ENCODE measurements at places on chromosomes 1 and 21.

GRCh38 chr1:23023174-23023845 is 4.0 kb downstream of the KDM1A start:
- no peak for DNase-seq

GRCh38 chr1:169964206-169964605 is 70.5 kb upstream of the SCYL3 start:
- DNase-seq = no peak

- DNase-seq = no peak
Observed at GRCh38 chr1:48069662-48070395, 72.6 kb upstream of the TRABD2B start.

DNA sequence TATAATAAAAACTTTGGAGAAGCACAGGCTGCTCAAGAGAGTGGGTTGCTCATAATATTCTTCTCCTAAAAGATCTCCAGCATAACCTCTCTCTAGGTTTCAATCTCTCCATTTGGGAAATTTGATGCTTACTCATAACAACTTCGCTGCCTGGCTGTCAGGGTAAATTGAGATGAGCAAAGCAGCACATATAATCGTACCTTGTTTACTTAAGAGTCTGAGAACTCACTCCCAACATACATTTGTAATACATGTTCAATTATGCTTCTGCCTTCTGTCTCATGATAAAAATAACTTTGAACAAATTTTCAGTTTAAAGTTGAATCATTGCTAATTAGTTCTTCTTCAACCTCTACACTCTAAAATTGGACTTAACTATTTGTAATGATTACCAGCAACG is 68.9 kb downstream of the DUSP10 start:
- DNase-seq = no peak

DNA sequence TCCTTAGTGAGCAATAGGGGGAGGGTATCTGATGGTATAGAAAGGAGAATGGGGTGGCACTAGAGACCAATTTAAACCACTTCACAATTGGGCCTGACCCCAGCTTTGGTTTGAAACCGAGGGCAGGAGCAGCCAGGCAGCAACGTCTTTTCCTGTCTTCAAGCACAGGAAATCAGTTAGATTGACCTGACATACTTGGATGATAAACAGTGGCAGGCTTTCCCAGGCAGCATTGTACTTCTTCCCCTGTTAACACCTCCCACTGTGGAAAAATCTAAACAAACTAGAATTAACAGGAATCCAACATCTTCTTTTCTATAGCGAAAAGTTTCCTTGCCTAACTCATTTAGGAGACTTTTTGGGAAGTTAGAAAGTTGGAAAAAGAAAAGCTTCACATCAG is 40.6 kb downstream of the SELL start:
- no peak for DNase-seq

DNA sequence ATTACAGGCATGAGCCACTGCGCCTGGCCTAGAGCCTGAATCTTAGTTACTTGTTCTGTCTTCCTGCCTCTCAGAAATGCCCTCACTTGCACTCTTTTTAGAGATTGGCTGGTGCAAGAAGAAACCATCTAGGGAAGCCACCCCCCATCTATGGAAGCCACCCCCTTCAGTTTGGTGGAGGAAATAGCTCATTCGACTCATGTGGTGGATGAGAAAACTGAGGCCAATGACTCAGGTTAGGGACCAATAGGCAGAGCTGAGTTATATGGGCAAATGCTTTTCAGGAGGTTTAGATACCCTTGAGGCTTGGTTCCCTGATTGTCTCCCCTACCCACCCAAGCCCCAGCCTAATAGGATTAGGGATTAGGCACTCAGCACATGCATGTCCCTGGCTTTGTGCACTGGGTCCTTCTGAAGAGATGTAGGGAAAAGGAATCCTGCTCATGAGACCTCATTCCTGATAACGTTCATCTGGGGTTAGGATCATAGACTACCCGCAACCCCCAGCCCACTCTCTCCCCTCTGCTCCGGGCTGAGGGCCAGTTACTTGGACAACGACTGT is 77.1 kb downstream of the PAX7 start:
- DNase-seq = no peak

DNA sequence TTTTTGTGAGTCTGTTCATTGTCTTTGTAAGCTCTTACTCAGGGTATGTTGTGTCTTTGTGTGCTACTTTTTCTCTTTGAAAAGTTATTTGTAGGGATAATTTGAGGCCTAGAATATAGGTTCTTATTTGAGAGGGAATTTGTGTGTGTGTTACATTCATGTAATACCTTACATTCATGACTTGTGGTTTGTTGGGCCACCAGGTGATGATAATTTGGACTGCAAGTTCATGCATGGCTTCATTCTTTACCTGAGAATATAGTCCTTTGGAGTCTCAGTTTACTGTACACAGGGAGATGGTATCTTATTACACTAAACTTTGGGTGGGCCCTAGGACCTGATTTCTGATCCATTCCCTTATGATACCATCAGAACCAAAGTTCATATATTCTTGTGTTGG is 51.8 kb upstream of the FASLG start:
- no peak for DNase-seq

DNA sequence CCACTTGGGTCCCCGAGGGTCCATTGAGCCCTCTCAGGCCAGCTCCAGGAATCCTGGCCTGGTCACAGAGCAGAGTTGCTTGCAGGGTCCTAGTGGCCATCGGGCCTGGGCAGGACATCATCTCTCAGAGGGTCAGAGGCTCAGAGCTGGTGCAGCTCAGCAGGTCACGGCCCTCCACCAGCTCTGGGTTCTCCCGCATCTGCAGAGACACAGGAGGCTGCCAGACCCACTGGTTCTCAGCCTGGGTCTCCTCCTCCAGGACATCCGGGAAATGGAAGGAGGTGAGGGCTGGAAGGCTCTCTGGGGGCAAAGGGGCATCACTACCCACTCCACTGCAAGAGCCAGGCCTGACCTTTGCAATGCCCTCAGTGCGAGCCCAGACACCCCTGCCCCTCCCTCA is 6.5 kb downstream of the TMEM54 start:
- DNase-seq = no peak

GRCh38 chr21:44757731-44758130 is 43.9 kb downstream of the UBE2G2 start:
- no peak for DNase-seq

GRCh38 chr1:108082001-108082400 is 117.0 kb upstream of the VAV3 start:
- no peak for DNase-seq

- no peak for DNase-seq
Observed at GRCh38 chr1:27380766-27381733, 2.1 kb downstream of the CD164L2 start.

- peak; percentile 7 for DNase-seq
Observed at GRCh38 chr1:207579436-207579799, 65.5 kb upstream of the CR1L start.

DNA sequence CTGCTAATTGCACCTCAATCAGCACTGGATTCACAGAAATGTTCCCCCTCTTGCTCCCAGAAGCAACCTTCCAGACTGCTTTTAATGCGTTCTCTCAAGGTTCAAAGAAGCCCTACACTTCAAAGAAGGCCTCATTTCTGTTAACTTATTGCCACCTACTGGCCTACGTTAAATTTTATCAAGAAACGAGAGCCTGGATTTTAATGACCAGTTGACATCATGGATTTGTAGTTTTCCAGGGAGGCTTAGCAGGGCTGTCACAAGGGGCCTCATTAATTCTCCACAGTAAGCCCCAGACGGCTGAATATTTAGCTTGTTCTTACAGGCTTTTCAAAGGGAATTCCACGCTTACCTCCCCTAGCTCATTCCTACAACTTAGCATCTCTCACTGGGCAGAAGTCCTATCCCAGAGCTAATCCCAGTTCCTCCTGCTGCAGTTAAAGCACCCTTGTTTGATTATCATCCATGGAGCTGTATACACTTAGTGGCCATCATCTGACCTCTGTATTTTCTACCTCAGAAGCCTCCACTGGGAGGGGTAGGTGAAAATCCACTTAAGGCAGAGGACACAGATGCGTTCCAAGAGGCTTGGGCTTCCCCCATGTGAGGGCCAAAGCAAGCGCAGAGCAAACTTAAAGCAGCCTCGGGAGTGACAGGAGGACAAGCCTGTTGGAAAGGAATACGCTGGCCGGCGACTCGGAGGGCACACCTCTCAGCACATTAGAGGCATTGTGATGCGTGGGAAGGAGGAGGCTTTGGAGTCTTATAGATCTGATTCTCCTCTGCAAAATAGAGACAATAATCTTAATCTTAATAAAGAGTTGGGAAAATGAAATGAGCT is 32.2 kb upstream of the CYP4X1 start:
- DNase-seq = peak; percentile 72

DNA sequence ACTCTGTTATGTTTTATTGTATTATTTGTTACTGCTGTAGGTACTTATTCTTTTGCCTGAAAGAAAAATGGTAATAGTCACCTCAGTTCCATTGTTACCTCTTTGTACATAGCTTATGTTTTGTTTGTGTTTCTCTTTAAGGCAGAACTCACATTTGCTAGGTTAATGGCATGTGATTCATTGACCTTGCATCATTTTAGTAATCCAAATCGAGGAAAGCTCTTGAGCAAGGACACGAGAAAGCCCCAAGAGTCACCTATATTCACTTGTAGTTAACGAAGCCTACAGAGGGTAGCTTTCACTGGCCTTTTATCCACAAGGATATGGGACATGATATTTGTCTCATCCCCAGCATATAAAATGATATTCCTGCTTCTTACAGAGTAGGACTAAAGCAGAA is 1765.2 kb downstream of the NCAM2 start:
- DNase-seq = no peak

DNA sequence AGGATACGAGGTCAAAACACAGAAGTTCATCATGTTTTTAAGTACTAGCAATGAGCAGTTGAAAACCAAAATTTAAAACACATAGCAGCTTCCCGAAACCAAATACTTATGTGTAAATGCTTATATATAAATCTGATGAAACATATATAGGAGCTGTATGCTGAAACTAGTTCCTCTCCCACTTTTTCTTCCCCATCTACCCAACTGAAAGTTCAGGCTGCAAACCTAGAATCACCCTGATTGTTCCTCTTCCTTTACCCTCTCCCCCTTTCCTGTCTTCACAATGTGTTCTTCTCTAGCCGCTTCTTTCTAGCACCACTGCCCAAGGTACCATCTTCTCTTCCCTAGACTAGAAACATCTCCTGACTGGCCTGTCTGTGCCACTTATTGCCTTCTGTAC is 90.6 kb downstream of the ST3GAL3 start:
- DNase-seq = no peak

DNA sequence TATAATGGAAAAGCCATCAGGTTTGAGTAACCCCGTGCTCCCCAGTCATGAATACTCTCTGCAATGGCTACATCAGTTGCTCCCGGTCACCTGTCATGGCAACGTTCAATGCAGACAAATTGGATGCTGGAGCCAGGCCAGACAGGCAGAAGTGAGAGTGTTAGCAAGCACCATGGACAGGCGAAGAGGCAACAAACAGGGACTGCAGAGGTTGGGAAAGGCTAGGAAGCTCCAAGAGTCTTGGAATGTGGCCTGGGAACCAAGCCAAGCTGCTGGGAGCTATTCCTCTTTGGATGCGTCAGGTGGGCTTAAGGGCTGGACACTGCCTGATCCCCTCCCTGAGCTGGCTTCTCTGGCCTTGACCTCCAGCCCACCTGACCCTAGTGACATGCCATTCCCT is 102.9 kb downstream of the ACTL8 start:
- DNase-seq = no peak

- no peak for DNase-seq
Observed at GRCh38 chr1:11671544-11672286, 7.7 kb downstream of the FBXO6 start.

GRCh38 chr1:1157033-1157365 is 16.7 kb upstream of the TTLL10 start:
- no peak for DNase-seq

GRCh38 chr1:182101415-182102042 is 40.0 kb upstream of the ZNF648 start:
- peak; percentile 57 for DNase-seq
